ENCODE measurements at places on chromosomes 3 and 15. TPM values are rescaled to one million over a fixed set of nuclear protein-coding genes. Genes with fewer than 3 reads are reported as not detected.

The CCR2 gene
- 0.59 TPM for total RNA-seq

The CIB2 gene
- 6.3 TPM for total RNA-seq

The ENTPD3 gene
- 9.2 TPM for total RNA-seq

The MFN1 gene
- total RNA-seq: 67.9 TPM

The PLD1 gene
- total RNA-seq: 26.1 TPM

The B3GALNT1 gene
- 44.3 TPM for total RNA-seq

The NEK10 gene
- 28.0 TPM for total RNA-seq

The SLC27A2 gene
- total RNA-seq: 4.3 TPM

The SPATA12 gene
- total RNA-seq: not detected

The C3orf52 gene
- 0.88 TPM for total RNA-seq

The CCR5 gene
- total RNA-seq: 0.69 TPM

The GMPS gene
- total RNA-seq: 48.5 TPM

The SEMA6D gene
- total RNA-seq: 81.5 TPM

The TMIE gene
- 6.0 TPM for total RNA-seq

The CCDC33 gene
- not detected for total RNA-seq

The GOLGA6L10 gene
- total RNA-seq: 3.4 TPM

The PPP1R14D gene
- not detected for total RNA-seq

The CLSTN2 gene
- 55.0 TPM for total RNA-seq

The CCRL2 gene
- total RNA-seq: 2.7 TPM

The CACNA2D3 gene
- 58.6 TPM for total RNA-seq

The GPR171 gene
- 0.56 TPM for total RNA-seq

The DUOX2 gene
- total RNA-seq: 0.18 TPM

The TOPAZ1 gene
- 0.18 TPM for total RNA-seq

The TMEM202 gene
- not detected for total RNA-seq

The CASR gene
- total RNA-seq: 0.04 TPM

The IL16 gene
- 7.3 TPM for total RNA-seq

The ACSBG1 gene
- total RNA-seq: 123 TPM

Data from dorsolateral prefrontal cortex (tissue), 122 donors.